RWPE2 (cell line): ENCODE measurements at places on chromosomes 4 and X.
A peak's percentile ranks its signal among the peaks of the same experiment; 100 is the strongest.

GRCh38 chr4:153273751-153274150, 69.5 kb downstream of the TRIM2 start:
- DNase-seq, result no peak

GRCh38 chr4:26590639-26591038, 6.8 kb downstream of the TBC1D19 start:
- no peak for DNase-seq

DNA sequence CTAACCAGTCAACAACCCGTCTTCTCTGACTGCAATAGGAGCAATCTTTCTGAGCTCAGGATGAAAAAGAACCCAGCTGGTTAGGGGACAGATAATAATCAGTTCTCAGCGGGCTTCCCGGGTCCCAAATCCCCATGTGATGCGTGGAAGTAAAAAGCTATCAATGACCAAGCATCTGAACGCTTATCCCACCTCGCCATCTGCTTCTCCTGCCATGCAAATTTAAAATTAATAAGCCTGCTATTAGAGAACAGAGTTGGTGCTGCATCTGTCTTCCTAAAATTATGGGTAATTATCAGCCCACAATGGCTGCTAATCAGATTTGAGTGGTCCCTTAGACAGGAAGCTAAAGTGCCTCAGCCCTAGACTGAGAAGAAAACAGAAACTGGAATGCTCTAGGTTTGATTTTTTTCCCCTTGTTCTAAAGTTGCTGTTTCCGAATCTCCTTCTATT, 37.5 kb downstream of the AFAP1 start:
- DNase-seq, result no peak

DNA sequence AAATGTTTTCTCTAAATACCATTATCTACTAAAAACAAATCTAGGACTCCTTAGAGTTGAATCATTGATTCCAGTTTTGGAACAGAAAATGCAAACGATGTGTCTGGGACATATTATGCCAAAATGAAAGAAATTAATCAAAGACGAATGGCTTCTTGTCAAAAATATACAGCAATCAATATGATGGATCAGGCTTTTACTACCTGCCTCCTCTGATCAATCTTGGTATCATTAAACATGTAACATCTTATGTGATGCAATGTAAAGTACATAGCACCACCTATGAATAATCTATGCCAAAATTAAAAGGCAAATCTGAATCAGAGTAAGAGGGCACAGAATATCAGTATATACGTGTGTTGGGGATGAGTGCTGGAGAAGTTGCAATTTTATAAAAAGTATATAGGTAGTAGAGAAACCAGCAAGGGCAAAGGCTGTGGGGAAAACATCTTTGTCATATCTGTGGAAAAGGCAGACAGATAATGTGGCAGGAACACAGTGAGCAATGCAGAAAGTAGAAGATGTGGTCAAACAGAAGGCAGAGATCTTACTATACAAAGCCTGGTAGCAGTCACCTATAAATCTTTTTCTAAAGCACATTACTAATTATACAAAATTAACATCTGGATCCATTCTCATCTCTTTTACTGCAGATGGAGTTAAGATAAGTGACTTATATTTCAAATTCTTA, 152.7 kb downstream of the ANTXR2 start:
- no peak for DNase-seq

- no peak for DNase-seq
Measured at GRCh38 chr4:154018659-154019058, 229.8 kb upstream of the SFRP2 start.

DNA sequence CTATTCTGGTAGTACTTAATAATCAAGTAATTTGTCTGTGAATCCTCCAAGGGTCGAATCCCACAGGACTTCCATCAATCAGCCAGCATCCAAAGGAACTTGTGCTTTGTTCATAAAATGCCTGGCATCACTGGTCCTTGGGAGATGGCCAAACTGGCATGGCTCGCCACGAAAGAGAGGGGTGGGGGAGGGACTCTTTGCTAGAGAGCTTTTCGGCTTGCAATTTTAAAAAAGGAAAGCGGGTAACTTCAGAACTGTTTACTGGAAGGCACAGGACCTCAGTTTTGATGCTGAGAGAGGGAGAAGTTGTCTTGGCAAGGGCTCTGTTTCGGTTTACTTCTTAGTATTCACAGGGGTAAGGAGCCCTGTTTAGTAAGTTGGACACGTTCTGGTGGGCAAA, 79.4 kb upstream of the FHL1 start:
- no peak for DNase-seq

- DNase-seq, result no peak
Measured at GRCh38 chrX:79604364-79604763, 237.2 kb upstream of the ITM2A start.

GRCh38 chrX:16134936-16135335, 11.6 kb downstream of the GRPR start:
- DNase-seq, result no peak

DNA sequence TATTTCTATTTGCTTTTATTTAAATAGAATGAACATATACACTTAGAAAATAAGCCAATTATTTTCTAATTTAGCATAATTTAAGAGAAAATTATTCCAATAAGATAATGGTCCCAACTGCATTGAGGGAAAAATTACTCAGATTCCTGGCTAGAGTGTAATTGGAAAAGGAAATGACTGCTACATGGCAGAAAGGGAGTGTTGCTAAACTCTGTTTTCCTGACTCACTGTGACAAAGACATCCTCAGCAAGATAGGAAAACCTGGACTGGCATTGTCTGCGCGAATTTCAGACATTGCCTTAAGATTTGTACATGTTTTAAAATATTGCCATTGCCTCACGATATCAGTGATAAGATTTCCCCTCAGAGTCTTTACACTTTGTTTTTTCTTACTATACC, 8.2 kb downstream of the TNIP3 start:
- DNase-seq, result no peak

- DNase-seq, result no peak
Measured at GRCh38 chrX:39728025-39728424, 369.7 kb downstream of the BCOR start.

DNA sequence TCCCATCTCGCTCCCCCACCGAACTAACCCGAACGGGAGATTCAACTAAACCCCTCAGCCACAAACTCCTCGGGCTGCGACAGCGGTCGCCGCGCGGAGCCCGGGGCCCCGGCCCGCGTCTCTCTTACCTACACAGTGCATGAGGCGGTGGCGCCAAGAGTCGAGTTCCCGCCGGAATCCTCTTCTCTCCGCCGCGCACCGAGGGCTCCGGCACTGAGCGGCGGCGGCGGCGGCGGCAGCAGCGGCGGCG, 160 bp downstream of the LCORL start:
- no peak for DNase-seq

GRCh38 chr4:162582180-162582579, 418.4 kb upstream of the FSTL5 start:
- DNase-seq, result no peak

- no peak for DNase-seq
Measured at GRCh38 chr4:79013756-79014155, 74.5 kb upstream of the PAQR3 start.

DNA sequence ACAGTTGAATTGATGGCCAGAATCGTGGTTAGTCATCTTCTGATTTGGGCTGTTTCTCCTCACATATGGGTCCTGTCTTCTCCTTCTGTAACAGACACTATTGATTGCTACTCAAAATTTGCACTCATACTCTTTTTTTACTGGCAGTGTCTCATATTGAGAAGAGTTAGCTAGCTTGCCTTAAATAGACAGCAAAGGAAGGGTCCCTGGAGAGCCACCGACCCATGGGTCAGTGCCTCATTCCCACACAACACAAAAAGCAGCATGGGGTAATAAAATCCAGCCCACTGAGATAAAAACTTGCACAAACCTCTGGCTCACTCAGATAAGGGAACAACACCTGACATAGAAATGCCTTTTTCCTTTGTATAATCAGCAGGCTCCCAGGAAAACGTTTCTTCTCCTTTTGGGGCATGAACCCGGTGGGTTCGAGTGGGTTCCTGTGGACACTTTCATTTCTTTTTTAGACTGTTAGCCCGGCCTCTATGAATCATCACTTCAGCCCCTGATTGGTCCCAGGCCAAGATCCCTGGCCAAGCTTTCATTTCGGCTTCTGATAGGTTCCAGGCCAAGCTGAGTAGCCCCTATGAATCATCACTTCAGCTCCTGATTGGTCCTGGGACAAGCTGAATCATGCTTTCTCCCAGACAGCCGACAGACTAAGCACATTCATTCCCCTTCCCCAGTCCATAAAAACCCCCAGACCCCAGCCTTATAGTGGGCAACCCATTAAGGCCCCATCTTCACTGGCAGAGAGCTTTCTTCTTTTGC, 408.1 kb downstream of the DCAF12L2 start:
- no peak for DNase-seq

GRCh38 chrX:129695535-129695934, 40.8 kb upstream of the APLN start:
- no peak for DNase-seq

- no peak for DNase-seq
Measured at GRCh38 chrX:10107483-10107882, 49.3 kb upstream of the CLCN4 start.

DNA sequence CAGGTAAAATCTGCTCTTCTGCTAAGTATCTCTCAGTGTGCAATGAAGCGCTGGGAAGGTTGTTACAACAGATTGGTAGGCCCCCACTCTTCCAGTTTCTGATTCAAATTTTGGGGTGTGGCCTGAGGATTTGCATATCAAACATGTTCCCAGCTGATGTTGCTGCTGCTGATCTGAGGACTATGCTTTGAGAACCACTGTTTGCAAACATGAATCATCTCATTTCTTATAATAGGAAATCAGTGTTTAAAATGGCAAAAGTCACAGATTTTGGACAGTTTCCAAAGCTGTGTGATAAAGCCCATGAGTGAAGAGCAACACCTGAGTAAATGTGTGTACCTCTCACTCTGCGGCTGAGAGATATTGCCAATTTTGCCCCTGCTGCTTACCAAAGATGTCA, 36.2 kb upstream of the NDNF start:
- no peak for DNase-seq

GRCh38 chr4:159256037-159256436, 153.2 kb downstream of the RAPGEF2 start:
- no peak for DNase-seq

DNA sequence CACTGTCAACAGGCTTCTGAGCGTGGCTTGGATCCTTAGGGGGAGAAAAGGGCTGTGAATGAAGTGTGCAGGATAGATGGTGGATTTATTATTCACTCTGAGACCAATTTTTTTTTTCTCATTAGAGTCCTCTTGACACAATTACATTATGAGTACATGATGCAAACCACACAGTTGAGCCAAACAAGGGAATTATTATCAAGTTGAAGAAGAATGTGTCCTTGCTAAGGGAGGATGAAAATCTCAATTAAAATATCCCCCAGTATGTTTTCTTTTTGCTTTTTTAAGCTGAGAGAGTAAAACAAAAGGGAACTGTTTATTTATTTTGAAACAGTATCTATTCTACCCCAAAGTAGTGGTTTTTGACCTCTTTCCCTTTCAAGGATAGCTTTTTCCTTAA, 40.4 kb downstream of the RPS3A start:
- DNase-seq, result no peak

GRCh38 chr4:61200187-61200915, at the start of gene ADGRL3:
TSS of gene ADGRL3 (plus strand) at chr4:61200326.
- DNase-seq, result no peak

DNA sequence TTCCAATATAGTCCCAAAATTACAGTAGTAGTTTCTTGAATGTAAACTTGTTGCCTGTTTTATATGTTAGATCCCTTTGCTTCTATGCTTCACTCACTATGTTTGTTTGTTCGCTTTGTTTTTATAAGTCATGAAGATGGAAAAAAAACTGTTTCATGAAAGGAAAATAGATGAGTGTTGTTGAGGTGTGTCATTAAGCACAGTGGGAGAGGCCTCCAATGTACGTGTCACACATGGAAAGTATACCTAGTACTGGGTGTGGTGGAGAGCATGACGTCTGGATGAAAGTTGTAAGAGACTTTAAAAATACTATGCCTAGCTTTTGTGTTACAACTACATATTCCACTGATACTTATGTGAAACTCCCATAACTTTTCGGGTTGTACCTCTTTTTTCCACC, 28.4 kb downstream of the PLS3 start:
- no peak for DNase-seq

- peak; percentile 66 for DNase-seq
Measured at GRCh38 chrX:65920620-65921019, 119.3 kb downstream of the VSIG4 start.

DNA sequence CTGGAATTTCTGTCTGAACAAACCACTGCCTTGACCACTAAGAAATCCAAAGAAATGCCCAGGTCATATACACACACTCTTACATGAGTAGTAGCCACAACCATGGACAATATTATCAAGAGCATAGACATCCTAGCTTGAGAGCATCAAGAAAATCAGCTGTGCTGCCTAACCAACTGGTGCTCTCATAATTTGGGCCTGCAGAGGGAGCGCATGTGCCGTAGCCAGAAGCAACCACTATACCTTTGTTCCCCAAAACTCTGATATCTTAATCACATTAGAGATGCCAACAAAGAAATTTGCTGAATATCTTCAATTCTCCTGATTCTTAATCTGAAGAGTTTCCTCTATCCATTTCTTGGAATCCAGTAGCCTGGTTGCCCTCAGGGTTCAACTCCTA, 163.6 kb downstream of the ZNF674 start:
- no peak for DNase-seq

DNA sequence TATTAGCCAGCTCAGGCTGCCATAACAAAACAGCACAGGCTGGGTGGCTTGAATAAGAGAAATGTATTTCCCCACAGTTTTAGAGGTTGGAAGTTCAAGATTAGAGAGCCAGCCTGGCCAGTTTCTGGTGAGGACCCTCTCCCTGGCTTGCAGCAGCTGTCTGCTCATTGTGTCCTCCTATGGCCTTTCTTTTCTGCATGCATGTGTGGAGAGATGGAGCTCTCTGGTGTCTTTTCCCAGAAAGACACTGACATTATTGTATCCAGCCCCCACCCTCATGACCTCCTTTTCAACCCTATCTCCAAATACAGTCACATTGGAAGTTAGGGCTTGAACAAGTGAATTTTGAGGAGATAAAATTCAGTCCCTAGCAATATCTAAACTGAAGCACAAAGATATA, 263.8 kb upstream of the PABPC4L start:
- DNase-seq, result no peak

DNA sequence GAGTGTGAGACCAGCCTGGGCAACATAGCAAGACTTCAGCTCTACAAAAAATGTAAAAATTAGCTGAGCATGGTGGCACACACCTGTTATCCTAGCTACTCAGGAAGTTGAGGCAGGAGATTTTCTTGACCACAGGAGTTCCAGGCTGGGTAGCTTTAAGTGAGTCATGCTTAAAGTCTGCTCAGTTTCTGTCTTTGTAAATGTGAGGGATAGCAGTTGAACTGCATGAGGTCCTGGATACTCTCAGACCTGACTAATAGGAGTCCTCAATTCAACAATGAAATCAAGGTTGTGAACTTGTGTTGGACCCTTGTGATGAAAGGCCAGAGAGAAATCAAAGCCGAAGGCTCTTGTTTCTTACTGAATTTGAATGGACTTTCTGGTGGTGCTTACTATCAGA, 45.2 kb downstream of the STARD8 start:
- DNase-seq, result no peak

- DNase-seq, result no peak
Measured at GRCh38 chr4:156238171-156238570, 284.5 kb upstream of the CTSO start.

- DNase-seq, result no peak
Measured at GRCh38 chr4:39029752-39030694, 2.2 kb downstream of the TMEM156 start.
